ENCODE measurements at places on chromosomes 5 and 9.

GRCh38 chr5:161804263-161804662 lies 43.7 kb upstream of the GABRA1 start:
- DNase-seq: no peak

DNA sequence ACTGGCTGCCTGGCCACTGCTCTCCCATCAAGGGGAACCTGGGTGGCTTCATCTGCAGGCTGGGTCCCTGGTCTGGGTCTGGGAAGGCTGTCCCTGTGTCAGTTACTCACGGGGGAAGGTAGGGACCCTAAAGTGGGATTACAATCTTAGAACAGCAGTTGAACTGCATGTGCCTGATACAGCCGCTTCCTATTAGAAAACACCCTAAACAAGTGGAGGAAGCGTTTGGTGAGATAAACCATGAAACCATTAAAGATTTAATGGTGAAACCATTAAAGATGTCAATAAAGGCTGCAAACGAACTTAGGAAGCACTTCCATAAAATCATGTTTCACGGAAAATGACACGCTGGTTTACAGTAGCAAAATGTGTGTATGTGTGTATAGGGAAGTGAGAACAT lies 2.5 kb upstream of the GFI1B start:
- DNase-seq: no peak

DNA sequence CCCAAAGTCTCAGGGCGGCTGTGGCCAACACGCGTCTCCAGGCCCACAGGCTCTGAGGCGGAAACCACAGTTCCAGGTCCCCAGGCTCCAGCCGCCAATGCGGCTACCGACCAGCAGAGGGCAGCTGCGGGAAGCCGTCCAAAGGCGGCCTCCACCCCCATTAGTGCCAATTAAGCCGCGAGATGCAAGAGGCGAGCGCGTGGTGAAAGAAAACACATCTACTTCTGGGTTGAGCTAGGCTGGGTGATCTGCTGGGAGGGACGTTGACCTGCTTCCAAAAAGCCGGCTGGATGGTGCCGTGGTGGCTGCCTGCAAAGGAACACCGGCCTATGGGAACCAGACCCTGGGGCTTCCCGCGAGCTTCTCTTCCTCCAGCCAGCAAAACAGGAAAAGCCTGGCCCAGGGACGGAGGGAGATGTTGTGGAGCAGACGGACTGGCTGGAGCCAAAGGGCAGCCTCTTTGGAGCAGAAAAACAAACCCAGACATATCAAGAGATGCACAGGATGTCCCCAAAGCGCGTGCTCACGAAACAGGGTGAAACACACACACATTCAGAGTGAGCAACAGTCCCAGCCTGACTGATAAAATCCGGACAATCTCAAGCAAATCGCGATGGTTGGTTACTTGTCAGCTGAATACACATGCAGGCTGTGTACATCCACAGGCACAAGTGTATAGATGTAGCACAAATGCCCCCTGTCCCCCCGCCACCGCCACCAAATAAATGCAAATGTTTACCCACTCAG lies 187.1 kb upstream of the BRINP1 start:
- DNase-seq: peak; percentile 78

DNA sequence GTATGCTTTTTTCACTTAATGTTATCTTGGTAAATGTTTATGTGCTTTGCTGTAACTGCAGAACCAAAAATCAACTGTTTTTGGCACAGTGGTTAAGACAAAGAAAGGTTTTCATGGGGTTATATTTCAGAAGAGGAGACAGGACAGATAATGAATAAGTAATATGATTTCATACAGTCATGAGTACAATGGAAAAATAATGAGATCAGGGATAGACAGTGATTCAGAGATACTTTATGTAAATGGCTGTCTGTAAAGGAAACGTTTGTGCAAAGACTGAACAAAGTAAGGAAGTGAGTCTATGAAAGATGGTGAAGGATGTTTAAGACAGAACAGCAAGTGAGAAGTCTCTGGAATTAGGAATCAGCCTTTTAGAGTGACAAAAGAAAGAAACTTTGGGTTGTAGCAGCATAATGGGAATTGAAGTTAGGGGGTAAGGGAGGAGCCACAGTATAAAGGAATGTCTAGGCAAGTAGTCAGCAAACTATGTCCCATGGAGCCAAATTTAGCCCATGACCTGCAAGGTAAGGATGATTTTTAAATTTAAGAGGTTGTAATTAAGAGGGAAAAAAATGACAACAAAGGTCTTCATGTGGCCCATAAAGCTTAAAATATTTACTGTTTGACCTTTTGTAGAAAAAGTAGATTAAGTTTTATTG lies 55.0 kb downstream of the TNPO1 start:
- no peak for DNase-seq

- no peak for DNase-seq
Measured at GRCh38 chr9:84742261-84742660, 72.7 kb downstream of the NTRK2 start.

GRCh38 chr5:178454821-178455479 lies 135.2 kb downstream of the COL23A1 start:
- no peak for DNase-seq
